ENCODE measurements at places on chromosomes 7 and 10. TPM values are rescaled to one million over a fixed set of nuclear protein-coding genes. Genes with fewer than 3 reads are reported as not detected.

- no peaks in the 10 kb centered on the region for H3K4me1 ChIP-seq
- no peaks in the 10 kb centered on the region for H3K27me3 ChIP-seq
- no peaks in the 10 kb centered on the region for H3K36me3 ChIP-seq
- no peak overlapping the region for H3K4me3 ChIP-seq
- no peak for DNase-seq
- H3K27ac ChIP-seq = no peak overlapping the region
Measured at GRCh38 chr7:26868841-26869495, 4.6 kb upstream of the SKAP2 start.

The NRAP gene
- total RNA-seq = under 0.01 TPM

GRCh38 chr7:105876964-105877601 is 684 bp upstream of the ATXN7L1 start:
- no peaks in the 10 kb centered on the region for H3K36me3 ChIP-seq
- peak overlapping the region; percentile 64 for H3K4me3 ChIP-seq
- DNase-seq = no peak
- H3K27me3 ChIP-seq = peaks cover 12% of the 10 kb centered on the region
- no peak overlapping the region for H3K27ac ChIP-seq

DNA sequence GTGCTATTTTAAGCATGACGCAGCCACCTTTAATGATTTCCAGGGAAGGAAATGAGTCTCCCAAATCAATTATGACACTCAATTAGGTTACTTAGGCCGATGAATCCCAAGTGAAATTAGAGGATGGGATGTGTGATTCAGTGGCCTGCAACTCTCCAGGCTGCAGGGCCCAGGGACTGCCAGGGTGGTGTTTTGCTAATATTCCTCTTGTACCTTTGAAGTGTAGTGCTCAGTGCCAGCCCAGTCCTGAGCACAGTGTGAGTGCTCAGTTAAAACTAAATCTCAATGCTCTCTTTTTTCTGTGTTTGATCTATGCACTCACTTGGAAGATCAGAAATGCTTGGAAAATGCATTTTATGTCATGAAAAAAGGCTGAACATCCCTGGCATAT is 51.6 kb downstream of the SEM1 start:
- no peaks in the 10 kb centered on the region for H3K27me3 ChIP-seq
- DNase-seq = no peak
- H3K36me3 ChIP-seq = no peaks in the 10 kb centered on the region
- H3K4me1 ChIP-seq = no peaks in the 10 kb centered on the region
- no peak overlapping the region for H3K4me3 ChIP-seq

The KBTBD2 gene
- total RNA-seq = 78.8 TPM

DNA sequence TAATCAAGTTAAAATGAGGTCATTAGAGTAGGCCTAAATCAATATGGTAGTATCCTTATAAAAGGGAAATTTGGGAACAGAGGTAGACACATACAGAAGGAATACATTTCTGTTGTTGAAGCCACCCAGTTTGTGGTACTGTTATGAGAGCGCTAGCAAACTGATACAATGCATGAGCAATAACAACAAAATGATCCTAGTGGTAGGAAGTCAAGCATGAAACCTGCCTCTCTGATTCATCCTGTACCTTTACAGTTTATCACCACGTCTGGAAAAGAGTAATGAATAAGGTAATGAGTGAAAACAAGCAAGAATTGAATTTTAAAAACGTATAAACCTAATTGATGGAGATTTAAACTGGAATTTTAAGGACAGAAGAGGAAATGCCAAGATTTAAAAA is 217.2 kb downstream of the PCLO start:
- no peak for DNase-seq
- H3K27ac ChIP-seq = no peak overlapping the region
- no peak overlapping the region for H3K4me3 ChIP-seq

- H3K4me3 ChIP-seq = no peak overlapping the region
- DNase-seq = no peak
- no peak overlapping the region for H3K27ac ChIP-seq
- H3K4me1 ChIP-seq = peaks cover 4% of the 10 kb centered on the region
- H3K27me3 ChIP-seq = no peaks in the 10 kb centered on the region
Measured at GRCh38 chr7:148116195-148116594, 474.4 kb upstream of the C7orf33 start.

The FASTK gene
- 60.2 TPM for total RNA-seq

The NPY4R2 gene
- not detected for total RNA-seq

DNA sequence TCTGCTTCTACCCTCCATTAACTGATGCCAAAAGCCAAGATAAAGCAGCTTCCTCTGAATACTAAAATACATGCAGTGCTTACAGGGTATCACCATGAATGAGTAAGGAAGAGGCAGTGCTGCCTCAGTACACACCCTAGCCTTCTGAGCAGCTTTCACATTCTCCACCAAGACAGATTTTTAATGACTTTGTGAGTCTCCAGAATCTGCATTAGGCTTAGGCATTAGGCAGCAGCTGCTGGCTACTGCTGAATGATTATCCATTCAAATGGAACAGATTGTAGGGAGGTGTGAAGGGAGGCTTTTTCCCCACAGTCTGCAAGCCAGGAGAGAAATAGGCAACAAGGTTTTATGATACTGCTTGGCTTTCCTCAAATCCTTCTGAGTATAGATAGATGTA is 1226.7 kb upstream of the LRRN3 start:
- peak; percentile 72 for DNase-seq
- H3K4me3 ChIP-seq = no peak overlapping the region
- H3K27ac ChIP-seq = no peak overlapping the region
- no peaks in the 10 kb centered on the region for H3K4me1 ChIP-seq
- no peaks in the 10 kb centered on the region for H3K36me3 ChIP-seq

DNA sequence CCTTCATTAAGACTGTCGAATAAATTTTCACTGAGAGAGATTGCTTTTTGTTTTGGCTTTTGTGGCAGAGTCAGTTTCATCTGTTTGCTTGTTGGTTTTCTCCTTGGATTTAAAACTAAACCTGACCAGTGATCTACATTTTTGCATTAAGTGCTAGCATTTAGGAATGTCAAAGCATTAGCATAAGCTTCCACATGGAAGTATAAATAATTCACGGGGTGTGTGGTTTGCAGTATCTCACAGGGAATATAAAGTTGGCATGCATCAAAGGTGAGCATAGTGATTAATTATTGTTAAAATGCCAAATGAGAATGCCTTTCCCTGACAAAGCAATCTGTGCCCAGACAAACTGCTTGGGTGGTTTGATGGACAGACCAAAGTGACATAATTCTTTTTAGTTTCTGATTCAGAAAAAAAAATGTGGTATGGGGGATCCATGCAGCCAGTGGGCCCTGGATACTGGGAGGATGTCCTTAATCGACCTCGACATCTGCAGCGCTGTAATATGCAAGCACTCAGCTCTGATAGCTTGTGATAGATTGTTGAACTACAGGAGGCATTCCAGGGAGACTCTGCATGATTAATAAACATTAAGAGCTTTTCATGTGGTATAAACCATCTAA is 339.3 kb upstream of the POM121L12 start:
- H3K27ac ChIP-seq = no peak overlapping the region
- H3K36me3 ChIP-seq = no peaks in the 10 kb centered on the region
- peak; percentile 63 for DNase-seq

GRCh38 chr7:25646726-25647413 is 418.6 kb upstream of the NPVF start:
- no peaks in the 10 kb centered on the region for H3K36me3 ChIP-seq
- H3K27me3 ChIP-seq = no peaks in the 10 kb centered on the region
- H3K4me3 ChIP-seq = no peak overlapping the region

DNA sequence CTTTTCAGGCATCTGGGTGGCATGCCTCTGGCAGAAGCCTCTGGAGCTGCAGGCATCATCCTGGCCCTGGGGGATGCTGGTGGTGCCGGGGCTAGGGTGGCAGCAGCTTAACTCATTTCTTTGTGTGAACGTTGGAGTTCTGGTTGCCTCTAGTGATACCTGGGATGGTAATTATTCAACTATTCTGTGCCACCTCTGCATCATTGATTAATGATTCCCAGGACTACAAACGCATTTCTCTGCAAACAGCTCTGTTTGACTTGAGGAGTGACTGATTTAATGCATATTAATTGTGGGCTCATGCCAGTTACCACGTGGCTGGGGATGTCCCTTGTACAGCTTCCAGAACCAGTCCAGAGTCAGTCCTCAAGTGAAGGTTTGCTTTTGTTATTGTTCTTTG is 55.9 kb downstream of the LRRC18 start:
- no peaks in the 10 kb centered on the region for H3K27me3 ChIP-seq
- no peak overlapping the region for H3K4me3 ChIP-seq
- no peak for DNase-seq
- no peak overlapping the region for H3K27ac ChIP-seq
- H3K36me3 ChIP-seq = no peaks in the 10 kb centered on the region

The TAC1 gene
- total RNA-seq = 14.3 TPM

- no peak for DNase-seq
- no peak overlapping the region for H3K27ac ChIP-seq
- no peaks in the 10 kb centered on the region for H3K4me1 ChIP-seq
- no peaks in the 10 kb centered on the region for H3K36me3 ChIP-seq
Measured at GRCh38 chr10:109215291-109216075, 707.8 kb downstream of the XPNPEP1 start.

- DNase-seq = no peak
- H3K36me3 ChIP-seq = no peaks in the 10 kb centered on the region
- no peaks in the 10 kb centered on the region for H3K4me1 ChIP-seq
- no peaks in the 10 kb centered on the region for H3K27me3 ChIP-seq
- H3K4me3 ChIP-seq = no peak overlapping the region
Measured at GRCh38 chr7:16025696-16026095, 339.2 kb upstream of the MEOX2 start.

GRCh38 chr10:63412304-63412703 is 53.5 kb downstream of the JMJD1C start:
- H3K4me3 ChIP-seq = no peak overlapping the region
- no peaks in the 10 kb centered on the region for H3K36me3 ChIP-seq
- no peak overlapping the region for H3K27ac ChIP-seq
- H3K27me3 ChIP-seq = no peaks in the 10 kb centered on the region
- no peak for DNase-seq

- H3K27ac ChIP-seq = no peak overlapping the region
Measured at GRCh38 chr10:76882245-76882644, 755.4 kb downstream of the KCNMA1 start.

DNA sequence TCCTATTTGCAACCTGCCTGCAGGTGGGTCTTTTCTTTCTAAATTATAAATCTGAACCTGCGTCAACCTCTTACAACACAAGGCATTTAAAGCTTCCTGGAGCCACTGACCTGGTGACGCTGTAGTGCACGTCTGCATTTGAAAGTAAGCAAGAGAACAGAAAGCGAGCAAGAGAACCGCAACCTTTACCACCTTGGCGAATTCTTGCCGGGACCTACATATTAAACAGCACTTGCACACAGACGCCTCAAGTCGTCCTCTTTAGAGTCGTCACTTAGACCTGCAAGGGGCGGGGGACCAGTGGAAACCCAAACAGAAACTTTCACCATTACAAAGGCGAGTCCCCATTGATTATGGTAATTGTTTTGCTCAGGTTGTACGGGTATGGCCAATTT is 9.5 kb downstream of the GLI3 start:
- H3K27ac ChIP-seq = no peak overlapping the region
- H3K36me3 ChIP-seq = no peaks in the 10 kb centered on the region
- no peak for DNase-seq
- peaks cover 13% of the 10 kb centered on the region for H3K27me3 ChIP-seq
- peak overlapping the region; percentile 42 for H3K4me3 ChIP-seq

The CALML3 gene
- total RNA-seq = not detected

DNA sequence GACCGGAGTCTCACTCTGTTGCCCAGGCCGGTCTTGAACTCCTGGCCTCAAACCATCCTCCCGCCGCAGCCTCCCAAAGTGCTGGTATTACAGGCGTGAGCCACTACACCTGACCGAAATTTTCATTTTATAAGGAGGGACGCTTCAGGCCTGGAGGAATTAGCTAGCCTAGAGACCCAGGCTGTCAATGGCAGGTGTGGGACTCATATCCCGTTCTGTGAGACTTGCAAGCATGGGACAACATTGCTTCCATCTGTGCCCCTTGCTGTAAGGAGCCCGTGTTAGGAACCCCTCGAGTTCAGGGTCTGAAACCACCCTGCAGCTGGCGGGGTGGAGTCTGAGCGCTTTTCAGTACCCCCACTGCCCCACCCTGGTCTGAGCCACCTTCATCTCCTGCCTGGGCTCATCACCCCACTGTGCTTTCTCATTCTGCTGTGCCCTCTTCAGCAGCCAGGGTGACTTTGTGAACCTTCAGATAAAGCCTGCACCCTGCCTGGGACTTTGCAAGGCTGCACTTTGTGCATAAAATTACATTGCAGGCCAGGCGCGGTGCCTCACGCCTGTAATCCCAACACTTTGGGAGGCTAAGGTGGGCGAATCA is 1.3 kb upstream of the DAGLB start:
- H3K27me3 ChIP-seq = no peaks in the 10 kb centered on the region
- H3K4me3 ChIP-seq = no peak overlapping the region
- peaks cover 18% of the 10 kb centered on the region for H3K4me1 ChIP-seq
- H3K36me3 ChIP-seq = peaks cover 10% of the 10 kb centered on the region

DNA sequence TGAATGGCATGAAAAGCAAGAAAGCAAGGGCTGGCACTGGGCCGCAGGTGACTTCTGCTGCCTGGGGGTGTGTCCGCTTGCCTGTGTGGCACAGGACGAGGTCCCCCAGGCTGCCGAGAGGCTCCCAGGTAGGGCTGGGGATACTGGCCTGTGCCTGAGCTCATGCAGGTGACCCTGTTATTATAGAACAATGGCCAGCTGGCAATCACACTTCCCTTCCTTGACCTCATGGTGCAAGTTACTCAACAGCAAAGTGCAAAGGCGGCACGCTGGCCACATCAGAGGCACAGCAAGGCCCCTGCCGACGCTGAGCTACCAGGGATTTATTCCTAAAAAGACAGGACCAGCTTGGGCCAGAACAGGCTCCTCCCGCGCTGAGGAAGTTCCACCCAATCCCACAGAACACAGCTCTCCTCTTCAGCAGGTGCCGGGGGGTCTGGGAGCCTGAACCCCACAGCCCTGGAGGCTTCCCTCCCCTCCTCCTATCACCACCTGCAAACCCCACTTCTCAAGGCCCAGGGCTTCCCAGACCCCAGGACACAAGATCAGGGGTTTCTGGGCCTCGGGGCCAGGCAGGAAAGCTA is 1.4 kb upstream of the ADAM8 start:
- no peak for DNase-seq
- no peak overlapping the region for H3K4me3 ChIP-seq
- H3K36me3 ChIP-seq = peaks cover 74% of the 10 kb centered on the region
- H3K27ac ChIP-seq = no peak overlapping the region

GRCh38 chr10:4241724-4242345 is 456.8 kb upstream of the KLF6 start:
- peak overlapping the region; percentile 1 for H3K4me3 ChIP-seq
- no peaks in the 10 kb centered on the region for H3K27me3 ChIP-seq
- DNase-seq = peak; percentile 48
- peak overlapping the region; percentile 87 for H3K27ac ChIP-seq
- H3K36me3 ChIP-seq = no peaks in the 10 kb centered on the region

The TMEM176B gene
- 50.6 TPM for total RNA-seq

The FZD1 gene
- 23.9 TPM for total RNA-seq

- no peaks in the 10 kb centered on the region for H3K27me3 ChIP-seq
- no peak overlapping the region for H3K27ac ChIP-seq
- no peak overlapping the region for H3K4me3 ChIP-seq
- H3K36me3 ChIP-seq = peaks cover 44% of the 10 kb centered on the region
Measured at GRCh38 chr10:124657806-124658205, 86.4 kb downstream of the FAM53B start.

Data from spinal cord (tissue), 10 donors.